Hematopoietic multipotent progenitor cell treated with erythropoietin and hydrocortisone succinate and interleukin-3 and kit ligand, for 15 days (in vitro differentiated cells): ENCODE measurements at places on chromosomes 7 and 10.

DNA sequence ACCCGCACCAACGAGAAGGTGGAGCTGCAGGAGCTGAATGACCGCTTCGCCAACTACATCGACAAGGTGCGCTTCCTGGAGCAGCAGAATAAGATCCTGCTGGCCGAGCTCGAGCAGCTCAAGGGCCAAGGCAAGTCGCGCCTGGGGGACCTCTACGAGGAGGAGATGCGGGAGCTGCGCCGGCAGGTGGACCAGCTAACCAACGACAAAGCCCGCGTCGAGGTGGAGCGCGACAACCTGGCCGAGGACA lies 1.6 kb downstream of the VIM start:
- no peak for DNase-seq

DNA sequence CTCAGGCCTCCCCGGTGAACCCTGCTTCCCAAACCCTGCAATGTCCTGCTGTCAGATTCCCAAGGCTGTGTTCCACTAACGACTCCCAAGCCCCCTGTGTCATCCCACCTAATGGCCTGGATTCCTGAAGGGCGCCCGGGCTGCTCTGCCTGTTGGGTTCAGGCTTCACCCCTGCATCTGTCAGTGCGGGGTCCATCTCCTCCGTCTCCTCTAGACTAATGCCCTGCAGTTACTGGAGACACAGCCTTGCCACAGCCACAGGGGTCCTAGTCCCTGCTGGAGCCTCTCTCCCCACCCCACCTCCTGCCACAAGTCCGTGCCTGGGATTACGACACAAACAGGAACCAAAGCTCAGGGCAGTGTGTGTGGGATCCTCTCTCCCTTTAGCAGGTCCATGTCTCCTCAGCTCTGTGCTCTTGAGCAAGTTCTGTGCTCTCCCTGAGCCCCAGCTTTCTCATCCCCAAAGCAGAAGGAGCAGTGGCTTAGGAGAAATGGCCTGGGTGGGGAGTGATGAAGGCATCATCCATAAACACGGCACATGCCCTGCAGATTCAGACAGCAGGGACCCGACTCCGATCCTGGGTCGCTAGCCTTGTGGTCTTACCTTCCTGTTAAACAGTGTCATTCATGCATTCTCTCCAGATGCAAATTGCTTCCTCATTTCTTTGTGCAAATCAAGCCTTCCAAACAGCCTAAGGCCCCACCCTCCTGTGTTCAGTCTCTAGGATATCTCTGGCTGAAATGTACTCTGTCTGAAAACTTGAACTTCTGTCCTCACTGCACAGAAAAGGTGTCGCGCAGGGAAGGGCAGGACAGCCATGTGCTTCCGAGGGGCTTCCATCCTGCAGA lies 8.2 kb upstream of the RBP3 start:
- DNase-seq: no peak

GRCh38 chr10:131896403-131896802 lies 4.4 kb upstream of the PPP2R2D start:
- peak; percentile 25 for DNase-seq

- DNase-seq: peak; percentile 11
Observed at GRCh38 chr10:103969436-103969835, 2.5 kb downstream of the SLK start.

- DNase-seq: no peak
Observed at GRCh38 chr10:44033008-44033407, 351.9 kb downstream of the CXCL12 start.

DNA sequence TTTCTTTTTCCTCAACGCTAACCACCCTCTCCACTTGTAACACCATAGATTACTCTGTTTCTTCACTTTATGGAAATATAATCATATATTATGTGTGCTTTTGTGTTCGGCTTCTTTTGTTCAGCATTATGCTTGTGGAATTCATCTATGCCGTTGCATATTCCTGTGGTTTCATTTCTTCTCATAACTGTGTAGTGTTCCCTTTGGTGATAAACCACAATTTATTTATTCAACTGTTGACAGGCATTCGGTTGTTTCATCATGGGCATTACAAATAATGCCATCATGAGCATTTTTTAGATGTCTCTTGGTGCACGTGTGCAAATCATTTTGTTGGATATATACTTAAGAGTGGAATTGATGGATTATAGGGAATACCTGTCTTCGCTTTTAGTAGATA lies 12.1 kb downstream of the AVL9 start:
- DNase-seq: no peak

- DNase-seq: no peak
Observed at GRCh38 chr7:137928626-137929025, 73.3 kb downstream of the CREB3L2 start.

GRCh38 chr10:49353026-49353894 lies 42.6 kb downstream of the DRGX start:
- DNase-seq: no peak

GRCh38 chr7:22997871-22998518 lies 15.9 kb downstream of the HYCC1 start:
- no peak for DNase-seq

- no peak for DNase-seq
Observed at GRCh38 chr10:79187121-79187940, 118.6 kb downstream of the ZMIZ1 start.

- DNase-seq: no peak
Observed at GRCh38 chr10:36671607-36672006, 453.8 kb upstream of the ANKRD30A start.

DNA sequence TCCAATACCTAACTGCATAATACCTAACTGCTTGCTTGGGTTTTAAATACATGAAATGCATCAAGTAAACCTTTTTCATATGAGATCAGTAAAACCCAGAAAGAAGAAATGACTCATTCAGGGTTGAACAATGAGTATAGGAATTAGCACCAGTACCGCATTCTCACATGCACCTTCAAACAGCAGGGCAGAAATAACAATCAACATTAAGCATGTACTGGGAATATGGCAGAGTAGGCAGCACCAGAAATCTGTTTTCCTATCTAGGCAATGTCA lies 850.3 kb upstream of the SORCS1 start:
- DNase-seq: no peak

GRCh38 chr10:17643339-17643754 lies 604 bp upstream of the STAM start:
- DNase-seq: peak; percentile 82

DNA sequence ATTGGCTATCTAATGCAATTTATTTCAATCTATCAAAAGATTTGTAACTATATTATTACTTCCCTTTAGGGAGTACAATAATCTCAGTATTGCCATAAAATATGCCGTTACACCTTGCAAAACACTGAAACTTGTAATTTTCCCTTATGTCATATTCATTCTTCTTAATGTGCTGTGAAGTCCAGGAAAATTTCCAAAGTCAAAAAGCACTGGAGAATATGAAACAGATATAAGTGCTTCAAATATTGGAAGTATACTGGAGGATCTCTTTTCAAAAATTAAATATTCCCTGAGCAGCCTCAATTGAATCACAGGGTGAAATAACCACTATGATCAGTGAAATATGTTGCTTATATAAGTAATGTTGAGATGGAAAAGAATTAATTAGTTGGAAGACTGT lies 356.0 kb downstream of the PPP1R3A start:
- no peak for DNase-seq

DNA sequence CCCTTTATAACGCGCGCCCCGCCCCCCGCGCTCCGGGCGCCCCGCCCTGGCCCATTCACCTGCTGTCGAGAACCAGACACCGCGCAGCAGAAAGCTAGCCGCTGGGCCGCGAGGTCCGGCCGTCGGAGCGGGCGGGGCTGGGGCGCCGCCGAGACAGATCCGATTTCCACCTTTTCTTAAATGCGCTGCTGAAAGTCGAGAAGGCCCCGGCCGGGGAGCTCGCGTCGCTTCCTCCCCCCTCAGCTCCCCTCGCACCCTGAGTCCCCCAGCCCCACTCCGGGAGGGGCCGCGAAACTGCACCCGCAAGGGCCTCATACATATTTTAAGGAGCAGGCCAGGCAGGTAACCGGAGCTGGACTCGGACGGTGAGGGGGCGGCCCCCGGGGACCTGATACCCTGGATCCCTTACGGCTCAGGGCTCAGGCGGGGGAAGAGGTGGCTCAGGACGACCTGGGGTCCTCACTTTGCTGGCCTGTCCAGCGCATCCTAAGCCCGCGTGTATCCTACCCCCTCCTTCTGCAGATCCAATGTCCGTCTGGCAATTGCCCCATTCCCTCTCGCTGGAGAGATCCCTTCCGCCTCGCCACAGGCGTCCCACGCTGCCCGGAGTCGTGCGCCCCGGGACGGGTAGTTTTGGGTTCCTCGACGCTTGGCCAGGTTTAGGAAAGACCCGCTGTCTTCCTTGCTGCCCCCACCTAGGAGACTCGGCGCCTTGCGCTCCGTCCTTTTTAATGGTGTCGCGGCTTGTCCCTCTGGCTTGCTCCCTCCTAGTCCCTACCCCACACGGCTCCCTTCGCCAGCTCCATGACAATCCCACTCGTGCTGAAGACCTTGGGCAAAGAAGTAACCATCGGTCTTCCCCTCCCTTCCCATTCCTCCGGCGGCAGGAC lies 170.6 kb downstream of the UBE2H start:
- no peak for DNase-seq

DNA sequence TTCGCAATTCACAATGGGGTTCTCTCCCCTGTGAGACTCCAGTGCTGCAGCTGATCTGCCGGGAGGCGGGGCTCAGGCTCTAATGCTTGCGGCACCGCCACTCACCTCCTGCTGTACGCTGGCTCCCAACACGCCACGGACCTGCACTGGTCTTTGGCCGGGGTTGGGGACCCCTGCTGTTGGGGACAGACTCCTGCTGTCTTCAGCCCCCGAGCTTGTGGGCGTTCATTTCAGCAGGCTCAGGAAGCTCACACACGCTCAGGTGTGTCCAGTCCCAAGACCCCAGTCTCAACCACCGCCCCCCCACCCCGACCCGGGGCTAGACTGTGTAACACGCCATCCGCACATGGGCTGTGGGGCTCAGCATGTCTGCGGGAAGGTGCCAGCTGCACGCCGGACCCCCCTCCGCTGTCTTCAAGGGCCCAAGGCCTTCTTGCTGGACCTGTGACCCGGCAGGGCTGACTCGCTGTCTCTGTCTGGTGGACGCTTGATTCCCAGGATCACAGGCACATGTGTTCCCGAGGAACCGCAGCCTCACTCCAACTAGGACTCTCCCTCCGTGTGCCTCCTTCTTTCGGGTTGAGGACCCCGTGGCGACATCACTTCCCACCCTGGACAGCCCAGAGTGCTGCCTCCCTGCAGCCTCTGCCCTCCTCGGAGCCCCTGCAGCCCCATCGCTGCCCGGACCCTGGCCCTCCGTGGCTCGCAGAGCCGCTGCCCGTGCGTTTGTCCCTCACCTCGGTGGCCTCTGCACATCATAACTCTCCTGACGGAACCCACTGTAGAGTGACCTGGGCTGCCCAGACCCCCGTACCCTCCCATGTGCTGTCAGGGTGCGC lies 106.4 kb downstream of the DNAJB6 start:
- DNase-seq: no peak

DNA sequence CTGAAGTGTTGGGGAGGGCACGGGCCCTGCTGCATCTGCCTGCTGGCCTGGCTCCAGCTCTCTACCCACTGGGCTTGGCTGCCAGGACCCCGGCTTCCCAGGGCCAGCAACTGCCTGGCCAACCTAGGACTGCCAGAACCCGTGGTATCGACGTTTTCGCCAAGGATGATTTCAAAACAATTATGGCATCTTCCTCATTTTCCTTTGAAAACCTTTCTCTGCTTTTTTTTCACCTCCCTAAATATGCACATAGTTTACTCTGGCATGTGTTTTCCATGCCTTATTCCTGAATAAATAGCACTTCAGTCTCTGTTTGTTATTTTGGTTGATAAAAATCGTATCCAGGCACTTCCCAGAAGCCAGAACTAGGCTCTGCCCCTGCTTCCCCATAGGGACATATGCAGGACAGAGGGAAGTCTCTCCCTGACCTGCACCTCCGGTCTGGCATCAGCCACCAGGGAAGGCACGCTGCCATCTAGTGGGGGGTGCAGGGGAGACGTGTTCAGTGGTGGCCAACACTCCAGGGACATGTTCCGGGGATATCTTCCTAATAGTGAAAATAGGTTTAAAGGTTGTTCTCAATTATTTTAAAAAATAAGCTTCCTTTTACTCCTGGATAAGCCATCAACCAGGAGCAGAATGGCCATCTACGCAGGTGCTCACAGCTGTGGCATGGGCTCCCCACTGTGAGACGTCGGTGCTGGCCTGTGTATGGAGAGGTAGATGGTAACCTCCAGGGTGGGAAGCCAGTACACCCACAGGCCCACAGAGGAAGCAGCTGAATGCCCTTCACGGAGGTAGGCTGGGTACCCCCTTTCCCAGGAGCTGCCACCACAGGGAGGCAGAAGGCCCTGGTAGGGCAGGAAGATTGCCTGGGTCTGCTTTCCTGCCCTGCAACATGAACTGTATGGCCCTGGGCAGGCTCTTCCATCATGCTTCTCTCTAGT lies 30.7 kb upstream of the ANTXRL start:
- DNase-seq: peak; percentile 44

- DNase-seq: no peak
Observed at GRCh38 chr7:18693406-18693805, 197.9 kb downstream of the HDAC9 start.

GRCh38 chr10:80786322-80786721 lies 248.6 kb downstream of the SH2D4B start:
- no peak for DNase-seq

GRCh38 chr7:48643431-48644013 lies 280.8 kb upstream of the CDC14C start:
- no peak for DNase-seq

DNA sequence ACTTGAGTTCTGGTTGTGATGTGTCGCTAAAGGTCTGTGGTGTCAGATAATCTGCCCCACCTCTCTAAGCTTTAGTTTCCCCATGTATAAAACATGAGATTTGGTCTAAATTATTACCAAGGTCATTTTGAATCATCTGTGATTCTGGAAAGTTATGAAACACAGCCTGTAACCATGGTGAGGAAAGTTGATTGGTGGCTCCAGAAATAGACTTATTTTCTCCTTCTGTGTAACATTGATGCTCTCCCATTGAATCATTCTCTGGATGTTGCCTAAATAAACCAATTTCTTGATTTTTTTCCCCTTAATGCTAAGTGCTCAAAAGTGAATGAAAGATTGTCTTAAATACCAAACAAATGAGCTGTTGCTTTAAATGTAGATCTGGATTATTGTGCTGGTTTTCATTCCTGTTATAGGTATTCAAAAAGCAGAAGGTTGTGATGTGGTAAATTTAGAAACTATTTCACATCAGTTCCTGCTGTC lies 30.0 kb upstream of the PCGF5 start:
- no peak for DNase-seq

DNA sequence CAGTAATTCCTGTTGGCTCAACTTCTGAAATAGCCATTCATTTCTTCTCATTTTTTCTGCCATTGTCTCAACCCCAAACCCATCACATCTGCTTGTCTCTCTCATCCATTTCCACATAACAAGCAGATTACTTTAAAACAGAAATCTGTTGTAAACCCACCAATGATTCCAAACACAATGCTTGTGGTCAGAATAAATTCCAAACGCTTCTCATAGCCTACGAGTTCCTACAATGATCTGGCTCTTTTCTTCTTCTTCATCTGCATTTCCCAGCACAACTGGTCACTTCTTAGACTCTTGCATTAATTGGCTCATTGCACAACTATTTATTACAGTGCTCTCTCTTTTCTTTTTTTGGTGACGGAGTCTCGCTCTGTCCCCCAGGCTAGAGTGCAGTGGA lies 364.1 kb downstream of the GATA3 start:
- DNase-seq: no peak
